ENCODE measurements at places on chromosomes 12 and 14.

GRCh38 chr14:96233661-96234060 lies 22.3 kb upstream of the BDKRB1 start:
- no peak for DNase-seq

- DNase-seq = no peak
Observed at GRCh38 chr12:13289653-13290289, 93.2 kb downstream of the EMP1 start.

- DNase-seq = no peak
Observed at GRCh38 chr14:103232031-103232808, 101.8 kb upstream of the EIF5 start.

- peak; percentile 77 for DNase-seq
Observed at GRCh38 chr14:74913986-74914573, 9.0 kb downstream of the RPS6KL1 start.

DNA sequence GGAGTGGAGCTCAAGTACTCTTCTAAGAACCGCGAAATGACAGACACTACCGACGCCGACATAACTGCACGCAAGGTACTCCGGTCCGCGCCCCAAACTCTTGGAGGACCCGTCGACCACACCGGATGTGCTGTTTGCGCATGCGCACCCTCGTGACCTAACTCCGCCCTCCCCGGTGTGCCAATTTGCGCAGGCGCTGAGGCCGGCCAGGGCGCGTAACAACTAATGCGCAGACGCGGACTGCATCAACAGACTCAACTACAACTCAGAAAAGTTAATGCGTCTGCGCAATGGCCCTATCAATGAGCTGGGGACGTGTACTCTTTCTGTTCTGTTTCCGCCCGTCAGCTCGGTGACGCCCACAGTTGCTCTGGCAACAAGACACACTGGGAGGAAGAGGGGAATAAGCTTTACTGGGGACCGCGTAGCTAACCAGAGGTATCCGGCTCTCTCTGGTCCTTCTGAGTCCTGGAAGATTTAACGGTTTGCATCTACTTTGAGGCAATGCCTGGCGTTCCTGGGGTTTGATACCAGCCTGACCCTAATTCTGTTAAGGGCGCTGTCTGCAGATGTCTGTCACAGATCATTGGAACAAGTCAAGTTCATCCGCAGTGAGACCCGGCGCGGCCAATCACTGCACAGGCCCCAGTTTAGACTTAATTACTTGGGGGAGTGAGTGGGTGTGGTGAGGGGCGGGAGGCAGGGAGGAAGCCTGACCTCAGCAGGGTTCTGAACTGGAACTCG lies at the start of gene DAD1:
Gene DAD1, minus strand, starts transcription at position 129 of the 744 bp plus-strand sequence. Its CDS starts 67 bp downstream, at position 62.
- DNase-seq = peak; percentile 99

DNA sequence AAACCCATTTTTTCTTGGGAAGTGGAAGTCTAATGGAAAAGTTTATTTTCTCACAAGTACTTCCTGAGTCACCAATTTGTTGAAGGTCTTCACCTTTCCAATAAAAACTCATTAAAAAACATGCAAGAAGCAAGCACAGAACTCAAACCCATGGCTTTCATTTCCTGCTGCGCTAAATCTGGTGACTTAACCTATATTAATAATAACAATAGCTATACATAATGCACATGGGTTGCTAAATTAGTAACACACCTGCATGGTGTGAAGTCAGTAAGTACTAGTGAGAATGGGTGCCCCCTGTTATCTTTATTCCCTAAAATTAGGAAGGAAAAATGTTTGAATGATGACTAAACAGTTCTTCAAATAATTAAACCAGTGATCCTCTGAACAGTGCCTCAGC lies 52.3 kb downstream of the PPP2R5C start:
- no peak for DNase-seq

- DNase-seq = no peak
Observed at GRCh38 chr12:121793440-121793837, at the start of gene RHOF. RHOF (minus strand) TSS chr12:121793688; CDS start chr12:121793633, 55 bp downstream.

- no peak for DNase-seq
Observed at GRCh38 chr12:25529738-25530137, 23.3 kb downstream of the LMNTD1 start.

DNA sequence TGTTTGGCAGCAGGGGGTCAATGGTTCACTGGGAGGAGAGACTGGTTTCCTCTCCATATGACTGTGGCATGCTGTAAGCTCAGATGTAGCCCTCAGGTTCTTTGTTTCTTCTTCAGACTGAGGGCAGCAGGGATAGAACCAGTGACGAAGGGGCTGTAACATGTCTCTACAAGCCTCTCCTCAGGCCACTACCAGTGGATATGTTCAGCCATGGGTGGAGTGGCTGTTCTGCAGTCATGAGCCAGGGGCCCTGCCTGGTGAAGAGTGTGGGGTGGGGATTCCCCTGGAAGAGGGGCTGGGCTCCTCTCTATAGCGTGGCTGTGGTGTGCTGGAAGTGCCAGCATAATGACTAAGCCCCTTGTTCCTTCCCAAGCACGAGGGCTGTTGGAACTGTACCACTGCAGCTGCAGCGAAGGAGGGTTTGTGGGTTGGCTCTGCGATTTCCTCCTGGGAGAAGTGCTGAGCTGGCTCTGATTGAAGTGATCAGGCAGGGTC lies 55.8 kb downstream of the CMAS start:
- DNase-seq = no peak

DNA sequence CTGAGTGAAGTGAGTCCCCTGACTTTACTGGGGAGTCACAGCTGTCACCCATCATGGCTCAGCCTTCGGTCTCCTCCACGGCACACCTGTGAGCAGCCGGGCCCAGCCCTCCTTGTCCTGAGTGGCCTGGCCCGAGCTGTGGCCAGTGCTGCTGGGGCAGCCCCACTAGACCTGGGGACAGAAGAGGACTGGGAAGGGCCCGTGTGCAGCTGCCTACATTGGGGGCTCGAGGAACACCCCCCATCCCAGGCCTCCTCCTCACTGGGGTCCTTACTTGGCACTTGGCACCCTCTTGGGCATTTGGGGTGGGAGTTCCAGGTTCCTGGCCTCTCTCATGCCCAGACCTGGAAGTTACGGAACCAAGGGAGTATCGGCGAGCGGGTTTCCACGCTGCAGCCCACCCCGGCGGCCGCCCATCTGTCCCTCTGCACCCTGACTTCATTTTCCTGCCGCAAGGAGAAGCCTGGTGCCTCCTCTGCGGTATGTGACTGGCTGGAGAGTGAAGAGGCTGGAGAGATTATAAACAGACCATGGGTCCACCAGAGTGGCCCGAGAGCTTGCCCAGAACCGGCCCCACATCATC lies 179.7 kb downstream of the KIF26A start:
- peak; percentile 6 for DNase-seq
